Metanephros (tissue), 2 donors: ENCODE measurements at places on chromosomes 4 and X. TPM values are rescaled to one million over a fixed set of nuclear protein-coding genes. Genes with fewer than 3 reads are reported as not detected.

Gene NPNT
- 101 TPM for total RNA-seq

Gene NHSL2
- 9.3 TPM for total RNA-seq

Gene IL13RA2
- total RNA-seq: 0.58 TPM

Gene DSPP
- total RNA-seq: not detected

Gene SMIM10L2A
- 4.8 TPM for total RNA-seq
